B cell (primary cell): ENCODE measurements at places on chromosomes 16 and 17. TPM values are rescaled to one million over a fixed set of nuclear protein-coding genes. Genes with fewer than 3 reads are reported as not detected.

HOXB8 gene
- not detected in 2 replicates for total RNA-seq

GRCh38 chr17:427327-427726 is 74.7 kb upstream of the RPH3AL start:
- no peaks in the 10 kb centered on the region for H3K27me3 ChIP-seq
- H3K4me1 ChIP-seq, result no peaks in the 10 kb centered on the region
- no peak for DNase-seq
- H3K27ac ChIP-seq, result no peak overlapping the region
- no peak overlapping the region for H3K4me3 ChIP-seq

DNA sequence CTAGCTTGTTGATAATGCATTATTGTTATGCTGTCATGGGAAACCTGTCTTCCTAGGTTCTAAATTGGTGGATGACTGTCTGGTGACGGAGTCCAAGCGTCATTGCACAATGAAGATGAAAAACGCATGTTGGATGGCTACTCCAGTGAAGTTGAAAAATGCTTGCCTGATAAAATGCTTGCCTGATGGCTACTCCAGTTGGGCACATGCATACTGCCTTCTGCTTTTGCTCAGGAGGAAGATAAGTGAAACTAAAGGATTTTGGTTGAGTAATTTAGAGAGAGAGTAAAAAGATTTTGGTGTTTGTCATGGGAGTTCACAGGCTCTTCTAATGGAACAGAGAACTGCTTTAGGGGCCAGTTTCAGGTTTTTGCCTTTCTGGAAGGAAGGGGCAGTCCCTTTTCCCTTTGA is 118.6 kb downstream of the PRKCA start:
- H3K4me3 ChIP-seq, result no peak overlapping the region
- no peaks in the 10 kb centered on the region for H3K27me3 ChIP-seq
- DNase-seq, result no peak
- H3K27ac ChIP-seq, result no peak overlapping the region
- H3K4me1 ChIP-seq, result no peaks in the 10 kb centered on the region

VAT1 gene
- 84.1 and 90.7 TPM in 2 replicates for total RNA-seq

ST6GALNAC1 gene
- not detected in 2 replicates for total RNA-seq

GRCh38 chr17:15742921-15743320 is 10.8 kb downstream of the TBC1D26 start:
- no peaks in the 10 kb centered on the region for H3K27me3 ChIP-seq
- H3K4me1 ChIP-seq, result no peaks in the 10 kb centered on the region
- no peak overlapping the region for H3K27ac ChIP-seq
- H3K4me3 ChIP-seq, result no peak overlapping the region
- no peak for DNase-seq

GRCh38 chr16:11734025-11734652 is 8.5 kb downstream of the TXNDC11 start:
- no peaks in the 10 kb centered on the region for H3K27me3 ChIP-seq
- no peak for DNase-seq
- no peak overlapping the region for H3K4me3 ChIP-seq
- H3K27ac ChIP-seq, result no peak overlapping the region

GRCh38 chr17:27384261-27384701 is 72.0 kb upstream of the KSR1 start:
- peaks cover 4% of the 10 kb centered on the region for H3K4me1 ChIP-seq
- H3K27me3 ChIP-seq, result peaks cover 5% of the 10 kb centered on the region
- no peak overlapping the region for H3K4me3 ChIP-seq
- no peaks in the 10 kb centered on the region for H3K36me3 ChIP-seq
- no peak overlapping the region for H3K27ac ChIP-seq

IST1 gene
- 268 and 302 TPM in 2 replicates for total RNA-seq

- no peak overlapping the region for H3K4me3 ChIP-seq
- H3K27me3 ChIP-seq, result no peaks in the 10 kb centered on the region
- no peak overlapping the region for H3K27ac ChIP-seq
- peaks cover 3% of the 10 kb centered on the region for H3K36me3 ChIP-seq
- peak; percentile 16 for DNase-seq
These were observed 100.2 kb downstream of the CMIP start for GRCh38 chr16:81544700-81545271.

DNA sequence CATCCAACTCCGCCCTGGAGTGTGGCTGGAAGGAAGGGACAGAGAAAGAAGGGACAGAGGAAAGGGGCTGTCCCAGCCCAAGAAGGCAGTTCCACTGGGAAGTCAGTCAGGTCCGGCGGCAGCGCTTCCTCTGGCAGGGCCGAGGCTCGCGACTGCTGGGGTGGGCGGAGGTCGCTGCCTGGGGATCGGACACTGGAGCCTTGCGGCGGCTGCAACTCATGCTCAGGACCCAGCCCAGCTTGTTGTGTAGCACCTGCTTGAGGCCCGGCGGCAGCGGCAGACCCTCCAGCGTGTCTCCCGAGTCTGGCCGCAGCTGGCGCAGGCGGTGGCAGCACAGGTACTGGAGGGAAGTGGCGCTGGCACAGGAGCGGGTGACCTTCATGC is 4.0 kb upstream of the MRPS34 start:
- no peak overlapping the region for H3K4me3 ChIP-seq
- no peak overlapping the region for H3K27ac ChIP-seq
- peaks cover 42% of the 10 kb centered on the region for H3K4me1 ChIP-seq
- no peaks in the 10 kb centered on the region for H3K27me3 ChIP-seq
- H3K36me3 ChIP-seq, result no peaks in the 10 kb centered on the region
- no peak for DNase-seq

- no peaks in the 10 kb centered on the region for H3K4me1 ChIP-seq
- DNase-seq, result no peak
- H3K27ac ChIP-seq, result no peak overlapping the region
- H3K36me3 ChIP-seq, result peaks cover 79% of the 10 kb centered on the region
These were observed 65.9 kb downstream of the ZNF778 start for GRCh38 chr16:89283449-89283848.

DNA sequence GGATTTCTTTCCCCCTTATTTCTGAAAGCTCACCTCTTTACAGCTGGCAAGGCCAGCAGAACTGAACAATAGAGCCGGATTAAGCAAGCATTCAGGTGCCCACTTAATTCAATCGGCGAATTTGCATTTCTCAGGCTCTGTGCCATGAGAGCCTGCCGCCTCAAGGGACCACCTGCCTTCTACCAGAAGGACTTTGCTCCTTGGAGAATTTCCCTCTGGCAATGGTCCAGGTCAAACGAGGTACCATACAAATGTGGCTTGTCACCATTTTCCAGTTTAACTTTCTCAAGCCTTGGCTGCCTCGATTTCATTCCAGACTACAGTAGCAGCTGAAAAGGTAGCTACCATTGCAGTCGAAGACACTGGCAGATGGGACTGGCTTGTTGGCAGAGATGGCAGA is 534.0 kb downstream of the MAF start:
- H3K36me3 ChIP-seq, result no peaks in the 10 kb centered on the region
- no peaks in the 10 kb centered on the region for H3K27me3 ChIP-seq
- DNase-seq, result no peak
- H3K27ac ChIP-seq, result no peak overlapping the region

KRTAP3-1 gene
- total RNA-seq, result not detected in 2 replicates

- H3K27ac ChIP-seq, result peak overlapping the region; percentile 100
- peaks cover 22% of the 10 kb centered on the region for H3K36me3 ChIP-seq
- H3K4me1 ChIP-seq, result peaks cover 80% of the 10 kb centered on the region
- peak; percentile 58 for DNase-seq
- H3K4me3 ChIP-seq, result no peak overlapping the region
These were observed 20.5 kb downstream of the GRB7 start for GRCh38 chr17:39757931-39758873.

MRPL58 gene
- 20.8 and 23.3 TPM in 2 replicates for total RNA-seq

DNA sequence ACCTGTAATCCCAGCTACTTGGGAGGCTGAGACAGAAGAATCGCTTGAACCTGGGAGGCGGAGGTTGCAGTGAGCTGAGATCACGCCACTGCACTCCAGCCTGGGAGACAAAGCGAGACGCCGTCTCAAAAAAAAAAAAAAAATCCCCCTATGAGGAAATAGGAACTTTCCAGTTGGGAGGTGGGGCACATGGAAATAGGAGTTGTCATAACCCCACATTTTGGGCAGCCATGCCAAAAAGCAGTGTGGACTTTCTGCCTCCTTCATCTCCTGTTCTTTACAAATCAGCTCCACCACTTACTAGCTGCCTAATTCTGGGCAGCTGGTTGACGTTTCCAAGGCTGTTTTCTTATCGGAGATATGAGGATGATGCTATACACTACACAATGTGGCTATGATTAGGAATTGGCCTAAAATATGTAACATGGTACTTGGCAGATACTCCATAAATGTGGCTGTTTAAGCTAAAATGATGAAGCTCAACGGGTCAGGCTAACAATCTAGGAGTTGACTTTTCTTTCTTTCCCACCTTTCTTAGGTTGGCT is 21.5 kb upstream of the CCL5 start:
- no peaks in the 10 kb centered on the region for H3K36me3 ChIP-seq
- no peaks in the 10 kb centered on the region for H3K4me1 ChIP-seq
- no peak overlapping the region for H3K4me3 ChIP-seq
- no peak overlapping the region for H3K27ac ChIP-seq

DNA sequence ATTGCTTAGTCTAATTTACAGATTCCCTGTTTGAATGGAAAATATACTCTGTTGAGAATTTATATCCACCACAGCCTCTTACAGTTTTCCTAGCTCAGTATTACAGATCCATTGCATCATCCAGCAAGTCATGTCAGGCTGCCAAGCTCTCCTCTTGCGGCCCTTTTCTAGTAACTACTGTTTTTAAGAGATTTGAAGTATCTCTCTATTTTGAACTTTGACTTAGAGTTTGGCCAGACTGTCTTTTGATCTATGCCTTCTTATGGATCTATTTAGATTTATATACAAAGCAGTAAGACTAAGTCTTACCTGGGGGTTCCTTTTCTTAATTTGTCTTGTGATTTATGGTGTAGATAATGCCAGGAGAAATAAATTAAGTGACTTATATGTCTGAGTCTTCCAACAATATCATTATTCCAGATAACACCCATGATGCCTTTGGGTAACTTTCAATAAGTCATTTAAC is 53.1 kb upstream of the ABCC11 start:
- DNase-seq, result no peak
- H3K36me3 ChIP-seq, result peaks cover 24% of the 10 kb centered on the region
- no peaks in the 10 kb centered on the region for H3K27me3 ChIP-seq
- H3K27ac ChIP-seq, result no peak overlapping the region
- H3K4me1 ChIP-seq, result no peaks in the 10 kb centered on the region
- H3K4me3 ChIP-seq, result no peak overlapping the region

- H3K27me3 ChIP-seq, result no peaks in the 10 kb centered on the region
- H3K4me1 ChIP-seq, result no peaks in the 10 kb centered on the region
- H3K27ac ChIP-seq, result no peak overlapping the region
- DNase-seq, result peak; percentile 38
These were observed 58.3 kb downstream of the SPACA3 start for GRCh38 chr17:33049781-33050414.

DNA sequence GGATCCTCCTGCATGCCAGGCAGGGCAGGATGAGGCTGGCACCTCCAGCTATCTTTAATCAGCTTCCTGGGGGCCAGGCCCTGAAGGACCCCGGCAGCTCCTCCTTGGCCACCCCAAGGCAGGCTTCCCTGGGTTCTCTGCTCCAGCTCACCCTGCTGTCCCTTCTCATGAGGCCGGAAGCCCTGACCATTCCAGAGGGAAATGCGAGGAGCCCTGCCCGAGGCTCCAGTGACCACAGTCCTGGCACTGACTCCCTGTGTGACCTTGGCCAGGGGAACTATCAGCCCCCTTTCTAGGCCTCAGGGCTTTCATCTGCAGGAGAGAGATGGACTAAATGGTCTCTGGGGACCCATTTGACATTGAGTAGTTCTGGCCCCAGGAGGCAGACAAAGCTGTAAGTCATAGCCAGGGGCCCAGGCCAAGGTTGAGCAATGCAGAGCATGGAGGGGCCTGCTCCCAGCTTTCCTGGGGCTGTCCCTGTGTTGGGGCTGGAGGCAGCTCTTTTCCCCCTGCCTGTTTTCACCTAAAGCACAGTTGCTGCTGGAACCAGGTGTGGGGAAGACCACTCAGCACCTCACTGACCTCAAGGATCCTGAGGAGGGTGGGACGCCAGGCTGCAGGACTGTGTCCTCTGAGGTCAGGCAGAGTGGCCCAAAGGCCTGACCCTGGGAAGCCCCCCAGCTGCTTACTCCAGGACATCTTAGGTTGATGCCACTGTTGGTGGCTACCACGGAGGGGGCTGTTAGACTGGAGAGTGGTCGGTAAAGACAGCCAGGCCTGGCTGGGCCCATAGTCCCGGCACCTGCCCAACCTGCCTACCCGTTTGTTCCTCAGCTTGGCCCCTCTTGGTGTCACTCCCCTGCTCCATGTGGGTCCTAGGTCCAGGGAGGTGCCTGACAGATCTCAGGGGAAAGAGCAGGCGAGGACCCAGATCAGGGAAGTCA is 8.1 kb downstream of the KCNH6 start:
- DNase-seq, result no peak
- H3K36me3 ChIP-seq, result no peaks in the 10 kb centered on the region
- no peaks in the 10 kb centered on the region for H3K4me1 ChIP-seq

DNA sequence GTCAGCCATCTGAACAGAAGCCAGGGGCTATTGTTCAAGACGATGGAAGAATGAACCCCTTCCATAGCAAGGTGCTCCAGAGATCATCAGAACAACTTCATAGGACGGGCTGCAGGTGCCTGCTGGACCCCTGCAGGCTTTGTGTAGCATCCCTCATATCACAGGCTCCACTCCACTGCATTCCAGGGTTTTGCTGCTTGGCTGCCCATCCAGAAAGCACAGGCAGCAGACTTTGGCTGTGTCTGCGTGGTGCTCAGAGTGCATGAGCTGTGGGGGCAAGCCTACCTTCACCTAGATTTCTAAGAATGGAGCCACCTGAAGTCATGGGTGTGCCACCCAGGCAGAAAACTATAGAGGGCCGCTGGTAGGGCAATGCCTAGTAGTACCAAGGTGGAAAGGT is 93.9 kb upstream of the NLRP1 start:
- H3K27ac ChIP-seq, result no peak overlapping the region
- no peaks in the 10 kb centered on the region for H3K36me3 ChIP-seq
- no peaks in the 10 kb centered on the region for H3K27me3 ChIP-seq
- DNase-seq, result no peak
- H3K4me3 ChIP-seq, result no peak overlapping the region

GPR139 gene
- total RNA-seq, result not detected in 2 replicates

GRCh38 chr16:67399749-67400704 is 6.7 kb upstream of the TPPP3 start:
- peaks cover 6% of the 10 kb centered on the region for H3K27me3 ChIP-seq
- H3K27ac ChIP-seq, result no peak overlapping the region
- no peak overlapping the region for H3K4me3 ChIP-seq
- DNase-seq, result no peak

- H3K27ac ChIP-seq, result peak overlapping the region; percentile 97
- no peaks in the 10 kb centered on the region for H3K36me3 ChIP-seq
- peaks cover 56% of the 10 kb centered on the region for H3K4me1 ChIP-seq
- no peak for DNase-seq
- peak overlapping the region; percentile 93 for H3K4me3 ChIP-seq
- H3K27me3 ChIP-seq, result no peaks in the 10 kb centered on the region
These were observed 1.9 kb upstream of the MLLT6 start for GRCh38 chr17:38702916-38703741.
